ENCODE measurements at places on chromosomes 7 and 10. TPM values are rescaled to one million over a fixed set of nuclear protein-coding genes. Genes with fewer than 3 reads are reported as not detected.

Gene KLF14
- total RNA-seq: not detected

Gene TRUB1
- total RNA-seq: 27.2 TPM

Gene ANKIB1
- 47.1 TPM for total RNA-seq

Gene GIMAP5
- total RNA-seq: 46.1 TPM

Gene ZNF804B
- total RNA-seq: not detected

DNA sequence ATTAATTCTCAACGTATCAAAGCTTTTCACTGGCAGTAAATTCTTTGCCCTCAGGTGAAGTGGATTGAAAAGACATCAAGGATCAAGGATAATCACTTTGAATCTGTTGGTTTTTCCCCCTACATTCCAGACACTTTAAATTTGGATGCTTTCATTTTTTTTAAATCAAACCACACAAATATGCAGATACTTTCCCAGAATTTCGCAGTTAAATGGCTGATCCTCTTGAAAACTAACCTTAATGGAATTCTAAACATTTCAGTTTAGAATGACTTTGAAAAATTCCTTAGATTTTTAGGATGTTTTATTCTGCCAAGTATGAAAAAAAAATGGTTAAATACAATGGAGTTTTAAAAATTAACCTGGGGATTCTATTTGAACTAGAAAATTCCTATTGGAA, 325.9 kb downstream of the GFRA1 start:
- H3K4me1 ChIP-seq: no peaks in the 10 kb centered on the region
- H3K4me3 ChIP-seq: no peak overlapping the region
- no peaks in the 10 kb centered on the region for H3K27me3 ChIP-seq

GRCh38 chr7:50774319-50774718, 8.4 kb downstream of the GRB10 start:
- H3K27me3 ChIP-seq: no peaks in the 10 kb centered on the region
- H3K4me3 ChIP-seq: no peak overlapping the region
- no peak for DNase-seq
- H3K36me3 ChIP-seq: no peaks in the 10 kb centered on the region

DNA sequence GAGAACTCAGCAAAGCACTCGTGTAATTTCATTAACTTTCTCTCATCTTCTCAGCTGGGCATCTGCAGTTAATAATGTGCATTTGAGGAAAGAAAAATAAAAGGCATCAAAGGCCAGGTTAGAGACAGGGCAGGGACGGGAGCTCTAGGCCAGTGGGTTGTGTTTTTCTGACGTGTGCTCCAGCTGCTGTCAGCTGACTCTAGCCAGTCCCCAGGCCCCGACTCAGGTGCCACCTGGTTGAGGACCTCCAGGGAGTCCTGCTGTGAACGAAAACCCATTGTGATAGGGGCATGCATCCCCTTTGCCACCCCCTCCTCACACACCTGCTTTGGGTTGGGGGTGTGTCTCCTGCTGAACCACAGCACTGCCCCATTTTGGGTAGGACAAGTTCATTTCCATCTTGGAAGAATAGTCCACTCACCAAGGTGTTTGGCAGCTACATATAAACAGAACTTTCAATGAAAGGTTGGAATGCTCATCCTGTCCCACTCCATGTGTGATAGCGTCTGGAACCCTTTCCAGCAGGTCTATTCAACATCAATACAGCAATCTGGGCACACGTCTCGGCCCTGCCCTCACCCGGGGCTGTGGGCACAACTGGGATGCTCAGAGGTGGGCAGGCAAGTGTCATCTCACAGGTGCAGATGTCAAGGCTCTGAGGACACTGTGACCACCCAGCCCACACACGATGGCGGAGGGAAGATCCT, 146.1 kb upstream of the FAM20C start:
- no peak for DNase-seq
- H3K4me1 ChIP-seq: no peaks in the 10 kb centered on the region
- H3K4me3 ChIP-seq: no peak overlapping the region
- H3K27me3 ChIP-seq: no peaks in the 10 kb centered on the region

GRCh38 chr7:12951397-12951801, 264.0 kb downstream of the ARL4A start:
- DNase-seq: no peak
- no peaks in the 10 kb centered on the region for H3K4me1 ChIP-seq
- H3K27me3 ChIP-seq: no peaks in the 10 kb centered on the region
- H3K36me3 ChIP-seq: no peaks in the 10 kb centered on the region
- no peak overlapping the region for H3K27ac ChIP-seq

GRCh38 chr10:78876449-78876848, 192.3 kb upstream of the ZMIZ1 start:
- no peak for DNase-seq
- no peaks in the 10 kb centered on the region for H3K36me3 ChIP-seq
- H3K4me3 ChIP-seq: no peak overlapping the region
- H3K27ac ChIP-seq: no peak overlapping the region

DNA sequence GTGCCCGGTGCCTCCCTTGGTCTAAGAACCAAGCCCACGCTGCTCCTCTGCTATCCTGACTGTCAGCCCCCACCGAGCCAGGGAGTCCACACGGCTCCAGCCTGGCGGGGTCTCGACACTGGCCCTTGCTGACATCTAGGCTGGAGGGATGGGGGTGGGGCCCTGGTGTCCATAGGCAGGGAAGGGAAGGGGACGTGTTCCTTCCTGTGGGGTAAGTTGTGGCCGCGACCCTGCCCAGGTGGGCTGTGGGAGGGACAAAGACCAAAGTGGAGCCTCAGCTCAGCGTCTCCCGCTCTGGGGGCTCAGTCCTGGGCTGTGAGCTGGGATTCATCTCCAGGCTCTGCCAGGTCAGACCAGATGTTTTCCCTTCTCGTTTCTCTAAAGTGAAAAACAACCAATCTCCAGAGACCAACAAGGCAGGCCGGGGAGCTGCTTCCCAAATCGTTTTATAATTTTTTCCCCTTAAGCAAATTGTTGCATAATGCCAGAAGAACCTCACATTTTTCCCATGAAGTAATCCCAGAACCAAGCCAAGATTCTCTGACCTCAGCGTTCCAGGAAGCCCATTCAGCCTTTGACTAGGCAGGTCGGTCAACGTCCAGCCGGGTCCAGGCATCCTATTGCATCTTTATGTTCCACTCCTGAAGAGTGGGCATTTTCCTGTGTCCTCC, 101.2 kb downstream of the RGS10 start:
- DNase-seq: no peak
- H3K4me1 ChIP-seq: peaks cover 7% of the 10 kb centered on the region
- H3K27ac ChIP-seq: peak overlapping the region; percentile 49

DNA sequence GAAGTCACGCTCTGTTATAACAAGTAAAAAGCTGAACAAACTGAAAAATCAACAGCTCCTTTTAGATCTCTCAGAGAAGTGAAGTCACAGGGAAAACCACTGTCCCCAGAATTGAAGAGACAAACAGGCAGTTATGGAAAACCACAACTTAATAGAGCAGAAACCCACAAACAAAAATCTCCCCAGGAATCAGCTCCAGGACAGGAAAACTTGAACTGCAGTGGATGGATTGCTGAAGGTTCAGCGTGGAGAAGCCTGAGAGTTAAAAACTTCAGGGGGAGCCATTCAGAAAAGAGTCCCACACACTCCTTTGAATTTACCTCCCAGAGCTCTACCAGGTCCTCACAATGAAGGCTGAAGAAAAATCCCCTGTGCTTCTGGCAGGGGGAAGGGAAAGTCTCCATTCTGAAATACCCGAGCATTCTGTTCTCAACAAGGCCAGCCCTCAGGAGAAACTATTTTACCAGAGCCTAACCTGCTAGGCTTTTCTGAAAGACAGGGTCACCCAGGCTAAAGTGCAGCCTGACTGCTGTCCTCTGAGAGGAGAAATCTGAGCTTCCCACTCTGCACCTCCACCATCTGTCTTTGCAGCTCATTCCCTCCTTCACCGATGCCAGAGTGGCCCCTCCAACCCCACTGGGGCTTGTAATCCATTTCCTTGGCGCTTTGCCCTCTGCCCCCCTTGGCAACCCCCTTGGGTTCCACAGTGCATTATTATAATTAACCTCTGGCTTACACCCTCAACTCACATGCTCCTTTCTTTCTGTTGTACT, 65.0 kb upstream of the CCNY start:
- no peak for DNase-seq
- no peak overlapping the region for H3K4me3 ChIP-seq
- H3K36me3 ChIP-seq: no peaks in the 10 kb centered on the region
- no peak overlapping the region for H3K27ac ChIP-seq
- no peaks in the 10 kb centered on the region for H3K27me3 ChIP-seq

GRCh38 chr7:23093546-23093945, 12.0 kb upstream of the KLHL7 start:
- H3K4me1 ChIP-seq: no peaks in the 10 kb centered on the region
- H3K4me3 ChIP-seq: no peak overlapping the region
- no peak overlapping the region for H3K27ac ChIP-seq
- no peak for DNase-seq
- H3K36me3 ChIP-seq: no peaks in the 10 kb centered on the region

Measured in upper lobe of left lung (tissue), 6 donors.